ENCODE measurements at places on chromosomes 1 and 21. TPM values are rescaled to one million over a fixed set of nuclear protein-coding genes. Genes with fewer than 3 reads are reported as not detected.

DNA sequence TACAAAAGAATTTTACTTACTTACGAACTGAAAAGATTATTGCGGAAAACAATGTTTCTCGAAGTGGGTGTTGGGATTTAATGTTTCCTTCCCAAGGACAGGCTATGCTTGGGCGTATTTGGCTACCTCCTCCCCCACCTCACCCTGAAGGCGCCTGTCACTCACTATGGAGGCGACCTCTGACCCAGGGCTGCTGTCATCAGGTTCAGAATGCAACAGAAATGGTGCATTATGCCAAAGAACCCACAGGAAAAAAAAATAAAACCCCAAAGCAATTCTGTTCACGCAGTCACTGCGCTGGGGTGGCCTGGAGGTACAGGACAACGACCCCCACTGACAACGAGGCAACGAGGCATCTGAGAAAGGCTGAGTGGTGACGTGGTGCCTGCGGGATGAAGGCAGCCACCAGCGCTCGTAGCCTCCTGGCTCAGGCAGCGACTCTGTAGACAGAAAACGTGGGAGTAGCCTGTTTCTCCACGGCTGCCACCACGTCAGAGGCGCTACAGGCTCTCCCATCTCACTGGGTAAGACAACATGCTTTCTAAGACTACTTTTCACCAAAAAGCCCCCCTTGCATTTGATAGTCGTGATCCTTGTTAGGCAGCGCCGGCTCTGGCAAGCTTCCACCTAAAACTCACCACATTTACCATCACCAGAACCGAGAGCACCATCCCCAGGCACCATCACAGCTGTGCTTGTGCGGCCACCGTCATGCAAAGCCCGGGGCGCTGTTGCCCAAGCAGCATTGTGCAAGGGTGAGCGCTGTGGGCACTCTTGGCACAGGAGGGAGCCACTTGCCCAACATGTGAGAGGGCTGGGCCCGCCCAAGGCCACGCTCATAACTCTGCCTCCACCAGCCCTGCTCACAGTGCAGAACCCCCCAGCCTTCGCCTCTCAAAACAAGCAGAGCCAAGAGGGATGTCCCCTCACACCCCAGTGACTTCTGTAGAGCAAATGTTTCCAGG is 14.3 kb downstream of the NADK start:
- DNase-seq: peak; percentile 52

DNA sequence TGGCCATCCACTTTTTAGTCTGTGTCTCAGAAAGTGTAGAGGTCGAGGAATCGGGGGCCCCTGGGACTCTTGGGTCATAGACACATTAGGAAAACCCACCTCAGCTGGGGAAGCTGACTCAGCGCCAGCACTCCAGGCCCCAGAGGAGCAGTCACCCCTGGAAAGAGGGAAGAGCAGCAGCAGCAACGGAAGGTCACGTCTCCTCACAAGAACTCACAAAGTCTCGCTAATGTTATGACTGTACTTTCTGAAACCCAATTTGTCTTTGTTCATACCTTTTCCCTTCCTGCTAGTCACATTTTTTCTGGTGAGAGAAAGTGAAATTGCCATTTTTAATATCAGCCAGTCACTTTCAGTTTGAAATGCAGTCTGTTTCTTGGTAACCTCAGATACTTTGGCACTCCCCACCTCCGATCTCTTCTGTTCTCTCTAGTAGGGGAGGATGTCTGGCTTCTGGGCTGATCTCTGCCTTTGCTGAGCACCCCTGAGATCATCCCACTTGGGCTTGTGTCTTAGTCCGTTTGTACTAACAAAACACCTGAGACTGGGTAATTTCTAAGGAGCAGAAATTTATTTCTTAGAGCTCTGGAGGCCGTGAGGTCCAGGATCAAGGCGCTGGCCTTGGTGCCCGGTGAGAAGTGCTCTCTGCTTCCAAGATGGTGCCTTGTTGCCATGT is 6.0 kb upstream of the NLRP3 start:
- DNase-seq: no peak

DNA sequence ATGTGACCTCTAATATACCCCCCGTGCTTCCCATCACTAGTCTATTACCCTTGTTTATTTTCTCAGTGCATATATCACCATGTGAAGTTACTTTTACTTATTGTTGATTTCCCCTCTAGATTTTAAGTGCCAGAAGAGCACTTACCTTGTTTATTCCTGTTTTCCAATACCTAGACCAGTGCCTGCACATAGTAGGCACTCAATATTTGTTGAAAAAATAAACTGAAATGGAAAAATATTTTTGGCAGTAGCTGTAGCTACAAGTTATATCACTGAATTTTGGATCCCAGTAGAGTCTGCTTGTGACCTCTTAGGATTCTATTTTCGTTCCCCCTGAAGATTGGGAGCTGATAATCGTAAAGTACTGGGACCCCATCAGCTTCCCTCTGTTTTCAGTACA is 32.0 kb upstream of the FOXE3 start:
- DNase-seq: no peak

GRCh38 chr1:208265525-208265924 is 21.3 kb upstream of the PLXNA2 start:
- no peak for DNase-seq

- DNase-seq: no peak
Measured at GRCh38 chr1:207999972-208000371, 89.0 kb upstream of the CD34 start.

- DNase-seq: peak; percentile 73
Measured at GRCh38 chr1:178634445-178634844, 90.6 kb upstream of the RALGPS2 start.

DNA sequence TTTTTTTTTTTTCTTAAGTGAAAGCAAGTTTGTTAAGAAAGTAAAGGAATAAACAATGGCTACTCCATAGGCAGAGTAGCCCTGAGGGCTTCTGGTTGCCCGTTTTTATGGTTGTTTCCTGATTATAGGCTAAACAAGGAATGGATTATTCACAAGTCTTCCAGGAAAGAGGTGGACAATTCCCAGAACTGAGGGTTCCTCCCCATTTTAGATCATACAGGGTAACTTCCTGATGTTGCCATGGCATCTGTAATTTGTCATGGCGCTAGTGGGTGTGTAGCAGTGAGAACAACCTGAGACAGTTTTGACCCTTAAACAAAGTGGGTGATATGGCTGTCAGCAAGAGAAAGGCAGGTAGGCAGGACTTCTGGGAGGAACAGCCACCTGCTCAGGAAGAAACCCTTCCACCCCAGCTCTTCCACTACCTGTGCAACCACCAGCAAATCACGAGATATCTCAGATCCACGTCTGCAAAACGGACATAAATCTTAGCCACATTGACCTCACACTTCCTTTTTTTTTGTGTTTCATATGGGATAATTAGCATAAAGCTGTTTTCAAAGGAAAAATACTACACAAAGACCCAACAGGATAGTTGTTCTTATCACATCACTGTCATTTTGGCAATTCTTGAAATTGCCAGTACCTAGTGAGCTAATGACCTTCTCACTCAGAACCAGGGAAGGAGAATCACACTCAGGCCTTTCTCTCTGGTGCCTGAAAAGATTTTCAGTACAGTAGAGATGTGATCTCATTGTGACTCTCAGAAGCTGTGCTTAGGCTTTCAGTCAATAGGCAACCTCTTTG is 34.8 kb upstream of the DUSP10 start:
- no peak for DNase-seq

SERINC2 gene
- total RNA-seq: 24.5 TPM

GJA9 gene
- total RNA-seq: not detected

- DNase-seq: no peak
Measured at GRCh38 chr1:209670441-209671082, 4.7 kb upstream of the G0S2 start.

FCRL4 gene
- total RNA-seq: not detected

- DNase-seq: no peak
Measured at GRCh38 chr1:204380293-204380831, 20.6 kb upstream of the PLEKHA6 start.

SPATA46 gene
- total RNA-seq: not detected

ZNF683 gene
- not detected for total RNA-seq

SH2D2A gene
- not detected for total RNA-seq

- DNase-seq: no peak
Measured at GRCh38 chr1:91876040-91876470, 9.9 kb downstream of the TGFBR3 start.

DNA sequence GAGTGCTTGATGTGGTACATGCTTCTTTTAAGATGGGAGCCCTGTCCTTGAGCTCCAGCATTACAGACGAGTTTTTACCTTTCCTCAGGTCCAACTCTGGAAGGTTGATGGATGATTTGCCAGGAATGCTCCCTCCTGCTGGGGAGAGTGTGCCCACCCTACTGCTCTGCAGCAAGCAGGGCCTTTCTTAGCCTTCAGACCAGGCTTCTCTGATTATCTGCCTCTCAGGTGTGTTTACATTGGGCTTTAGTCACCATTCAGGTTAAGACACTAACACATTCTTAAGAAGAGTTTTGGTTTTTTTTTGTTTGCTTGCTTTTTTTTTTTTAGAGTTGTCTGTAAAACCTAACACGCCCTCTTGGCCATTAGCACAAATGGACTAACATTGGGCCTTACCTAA is 301.8 kb downstream of the KCNT2 start:
- DNase-seq: no peak

PPCS gene
- 17.0 TPM for total RNA-seq

DNA sequence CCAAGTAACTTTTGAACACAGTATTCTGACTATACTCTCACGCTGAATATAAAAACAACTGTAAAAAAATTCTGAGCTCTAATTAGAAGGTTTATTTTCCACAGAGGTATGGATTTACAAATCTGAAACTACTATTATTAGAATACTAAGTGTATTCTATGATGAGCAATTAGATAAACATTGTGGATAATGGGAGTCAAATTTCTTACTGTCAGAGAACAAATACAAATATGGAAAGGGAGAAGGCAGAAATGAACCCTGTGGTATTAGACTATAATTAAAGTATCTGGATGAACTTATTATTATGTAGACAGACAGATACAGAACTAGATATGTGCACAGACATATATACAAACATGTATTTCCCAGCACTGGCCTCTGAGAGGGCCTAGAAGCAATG is 22.6 kb downstream of the ALDH9A1 start:
- no peak for DNase-seq

TMEM82 gene
- 4.9 TPM for total RNA-seq

DNA sequence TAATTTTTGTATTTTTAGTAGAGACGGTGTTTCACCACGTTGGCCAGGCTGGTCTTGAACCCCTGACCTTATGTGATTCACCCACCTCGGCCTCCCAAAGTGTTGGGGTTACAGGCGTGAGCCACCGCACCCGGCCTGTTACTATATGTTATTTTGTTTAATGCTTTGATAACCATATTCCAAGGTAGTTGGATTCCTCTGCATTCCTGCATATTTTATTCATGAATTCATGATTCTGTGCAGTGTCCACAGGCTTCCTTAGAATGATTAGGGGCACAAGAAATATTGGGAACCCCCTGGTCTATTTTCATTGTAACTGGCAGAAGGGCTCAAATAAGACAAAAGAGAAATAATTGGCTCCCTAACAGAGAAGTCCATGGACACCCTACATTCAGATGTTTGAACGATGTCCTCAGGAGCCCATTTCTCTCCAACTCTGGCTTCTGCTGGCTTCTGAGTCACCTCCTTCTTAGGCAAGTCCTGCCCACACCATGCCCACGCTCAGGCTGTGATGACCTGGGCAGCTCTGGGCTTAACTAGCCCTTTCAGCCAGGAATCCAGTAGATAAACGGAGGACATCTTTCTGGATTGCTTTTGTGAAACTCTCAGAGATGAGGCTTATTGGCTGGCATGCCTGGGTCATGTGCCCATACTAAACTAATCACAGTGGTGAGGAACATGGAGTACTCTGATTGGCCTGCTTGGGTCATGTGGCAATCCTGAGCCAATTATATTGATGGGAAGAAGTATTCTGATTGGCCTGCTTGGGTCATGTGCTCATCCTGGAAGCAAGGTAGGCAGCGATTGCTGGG is 32.6 kb downstream of the TNFRSF8 start:
- no peak for DNase-seq

PCAT6 gene
- not detected for total RNA-seq

DNA sequence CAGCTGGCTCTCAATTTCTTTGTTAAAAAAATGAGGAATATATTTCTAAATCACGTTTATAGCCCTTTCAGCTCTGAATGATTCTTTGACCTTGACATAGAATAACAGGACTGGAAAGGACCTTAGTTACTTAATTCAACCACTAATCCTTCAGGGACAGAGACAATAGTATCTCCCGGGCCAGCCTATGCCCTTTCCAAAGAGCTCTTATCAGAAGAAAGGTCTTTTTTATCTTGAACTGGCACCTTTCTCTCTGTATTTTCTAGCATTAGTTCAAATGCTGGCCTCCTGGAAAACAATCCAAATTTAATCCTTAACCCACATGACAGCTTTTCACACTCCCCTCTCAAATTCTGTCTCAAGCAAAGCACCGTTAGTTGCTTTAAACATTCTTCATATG is 44.8 kb upstream of the FBXO28 start:
- no peak for DNase-seq

ZC3H12A gene
- 8.4 TPM for total RNA-seq
